ENCODE measurements at places on chromosomes 6 and 20.

DNA sequence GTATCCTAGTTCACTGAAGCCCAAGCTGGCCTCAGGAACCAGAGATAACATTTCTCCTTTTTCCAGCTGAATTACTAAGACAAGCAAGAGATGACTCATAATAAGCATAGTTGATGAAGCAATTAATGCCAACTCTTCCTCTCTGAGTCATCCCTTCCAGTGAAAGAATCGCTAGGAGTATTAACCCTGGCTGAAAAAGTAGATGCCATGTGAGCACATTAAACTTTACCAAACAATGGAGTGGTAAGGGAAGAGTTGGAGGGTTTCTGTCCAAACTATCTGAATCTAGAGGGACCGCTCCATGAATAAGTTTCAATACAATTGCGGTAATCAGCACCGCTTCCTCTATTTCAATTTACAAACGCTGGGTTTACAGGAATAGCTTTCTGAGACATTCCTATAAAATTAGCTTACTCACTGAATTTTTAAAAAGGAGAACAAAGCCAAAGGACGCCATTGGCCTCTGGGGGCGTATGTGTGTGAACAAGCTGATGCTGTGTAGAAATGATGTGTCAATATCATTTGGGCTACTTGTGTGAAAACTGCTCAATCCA is 48.3 kb downstream of the ATXN1 start:
- DNase-seq, result peak; percentile 9

- DNase-seq, result no peak
Measured at GRCh38 chr20:34560614-34561013, 2.1 kb downstream of the MAP1LC3A start.

- no peak for DNase-seq
Measured at GRCh38 chr6:117414770-117415169, 11.0 kb downstream of the ROS1 start.

GRCh38 chr6:167442245-167442644 is 117.4 kb downstream of the TTLL2 start:
- no peak for DNase-seq

DNA sequence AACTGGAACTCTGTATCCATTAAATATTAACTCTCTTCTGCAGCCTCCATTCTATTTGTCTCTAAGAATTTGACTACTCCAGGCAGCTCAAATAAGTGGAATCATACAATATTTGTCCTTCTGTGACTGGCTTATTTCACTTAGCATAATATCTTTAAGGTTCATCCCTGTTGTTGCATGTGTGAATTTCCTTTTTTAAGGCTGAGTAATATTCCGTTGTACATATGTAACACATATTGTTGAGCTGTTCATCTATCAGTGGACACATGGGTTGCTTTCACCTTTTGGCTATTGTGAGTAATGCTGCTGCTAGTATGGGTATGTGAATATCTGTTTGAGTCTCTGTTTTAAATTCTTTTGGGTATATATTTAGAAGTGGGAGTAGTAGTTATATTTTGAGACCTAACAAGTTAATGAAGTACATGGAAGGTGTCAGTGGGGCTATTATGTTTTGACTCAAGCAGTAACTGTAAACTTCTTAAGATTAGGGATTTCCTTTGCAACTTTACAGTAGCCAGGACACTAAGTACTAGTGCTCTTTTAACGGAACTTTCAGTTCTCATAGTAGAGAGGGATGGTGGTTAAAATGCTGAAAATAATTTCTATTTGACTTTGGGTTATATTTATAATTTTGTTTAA is 29.7 kb upstream of the TMEM217 start:
- no peak for DNase-seq

- DNase-seq, result no peak
Measured at GRCh38 chr6:127581576-127581975, 4.6 kb downstream of the C6orf58 start.

DNA sequence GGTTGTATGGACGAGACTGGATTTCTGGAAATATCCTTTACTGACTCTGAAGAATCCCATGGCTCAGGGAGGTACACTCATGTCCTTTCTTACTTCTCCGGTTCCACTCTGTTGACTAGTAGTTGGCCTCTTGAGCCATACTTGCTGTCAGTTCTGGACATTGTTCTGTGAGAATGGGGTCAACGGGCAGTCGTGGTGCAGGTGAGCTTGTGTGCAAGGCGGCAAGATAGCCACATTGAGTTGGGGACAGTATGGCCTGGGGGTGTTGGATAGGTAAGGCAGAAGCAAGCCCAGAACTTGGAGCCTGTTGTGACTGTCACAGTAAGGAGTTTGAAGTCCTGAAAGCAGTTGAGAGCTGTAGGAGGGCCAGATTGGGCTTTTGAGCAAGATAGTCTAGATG is 13.5 kb upstream of the SLC22A1 start:
- DNase-seq, result no peak

DNA sequence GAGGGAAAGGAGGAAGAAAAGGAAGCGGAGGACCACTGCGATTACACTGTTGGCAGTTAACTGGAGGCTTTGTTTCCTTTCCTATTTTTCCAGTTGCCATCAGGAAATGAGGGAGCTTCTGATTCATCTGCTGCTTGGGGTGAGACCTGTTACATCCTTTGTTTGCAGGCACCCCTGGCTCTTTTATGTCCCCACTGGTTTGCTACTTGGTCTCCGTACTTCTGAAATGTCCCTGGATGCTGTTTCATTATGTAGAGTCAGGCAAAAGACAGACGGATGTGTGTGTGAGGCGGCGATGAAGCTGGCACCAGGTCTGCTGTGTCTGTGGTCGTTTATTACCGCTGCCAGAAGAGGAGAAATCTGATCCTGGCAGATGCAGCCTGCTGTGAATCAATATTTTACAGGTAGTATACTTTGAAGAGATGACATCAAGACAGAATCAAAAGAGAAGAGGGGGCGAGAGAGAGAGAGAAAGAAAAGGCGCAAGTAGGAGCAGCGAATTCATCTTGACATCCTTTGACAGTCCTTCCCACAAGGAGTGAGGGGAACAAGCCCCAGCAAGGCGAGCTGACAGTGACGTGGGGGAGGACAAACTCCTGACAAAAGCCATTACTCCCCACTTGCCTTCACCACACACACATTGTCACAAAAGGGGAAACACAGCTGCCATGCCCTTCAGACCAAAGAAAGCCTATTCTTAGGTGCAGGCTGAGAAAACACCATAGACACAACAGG is 145.9 kb upstream of the FBXL4 start:
- DNase-seq, result no peak

DNA sequence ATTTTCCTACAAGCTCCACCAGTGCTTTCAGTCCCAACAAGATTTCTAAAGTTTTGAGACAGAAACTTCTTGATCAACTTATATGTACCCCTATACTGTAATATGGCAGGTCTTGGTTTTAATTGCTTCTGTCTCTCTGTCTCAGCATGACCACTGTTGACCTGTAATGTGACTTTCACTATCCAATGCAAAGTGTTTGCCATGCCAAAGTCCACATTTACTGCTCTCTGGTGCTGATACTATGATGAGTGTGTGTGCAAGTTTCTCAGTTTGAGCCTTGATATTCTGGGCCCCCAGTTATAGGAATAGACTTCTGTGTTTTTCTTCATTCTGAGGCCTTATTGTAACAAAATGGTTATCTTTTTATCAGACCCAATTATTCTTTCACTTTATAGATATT is 45.8 kb downstream of the OR2J2 start:
- DNase-seq, result no peak

- no peak for DNase-seq
Measured at GRCh38 chr6:143545976-143546547, 34.5 kb upstream of the FUCA2 start.

- no peak for DNase-seq
Measured at GRCh38 chr20:14522595-14522994, 185.2 kb upstream of the FLRT3 start.

GRCh38 chr20:10696650-10697049 is 22.9 kb upstream of the JAG1 start:
- DNase-seq, result no peak

GRCh38 chr6:147808640-147809039 is 300.1 kb downstream of the SAMD5 start:
- no peak for DNase-seq

- DNase-seq, result no peak
Measured at GRCh38 chr6:36118550-36119107, 11.7 kb upstream of the MAPK13 start.

DNA sequence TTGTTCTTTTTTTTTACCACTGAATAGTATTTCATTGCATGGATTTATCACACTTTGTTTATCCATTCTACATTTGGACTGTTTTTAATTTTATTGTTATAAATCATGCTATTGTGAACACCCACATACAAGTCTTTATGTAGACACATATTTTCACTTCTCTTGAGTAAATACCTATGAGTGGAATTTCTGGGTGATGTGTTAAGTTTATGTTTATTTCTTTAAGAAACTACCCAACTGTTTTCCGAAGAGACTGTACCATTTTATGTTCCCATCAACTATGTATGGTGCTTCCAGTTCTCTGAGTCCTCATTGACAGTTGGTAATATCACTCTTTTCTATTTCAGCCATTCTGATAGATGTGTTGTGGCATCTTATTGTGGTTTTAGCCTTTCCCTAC is 54.0 kb downstream of the RIN2 start:
- DNase-seq, result no peak

DNA sequence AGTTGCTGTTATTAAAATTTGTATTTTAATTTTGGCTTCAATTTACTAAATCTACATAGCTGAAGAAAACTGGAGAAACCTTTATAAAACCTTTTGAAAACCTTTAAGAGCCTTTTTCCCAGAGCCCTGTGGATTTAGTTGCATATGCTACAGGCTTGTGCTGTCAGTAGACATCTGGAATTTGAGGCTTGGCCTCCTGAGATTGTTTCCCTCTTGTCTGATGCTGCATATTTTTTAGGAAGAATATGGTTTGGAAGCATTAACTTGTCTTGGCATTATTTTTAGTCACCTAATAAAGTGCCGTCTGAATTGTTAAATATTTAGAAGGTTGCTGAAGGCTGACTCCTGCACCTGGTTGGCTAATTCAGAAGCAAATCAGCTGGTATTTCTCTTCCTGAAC is 369.4 kb downstream of the UTRN start:
- DNase-seq, result no peak

DNA sequence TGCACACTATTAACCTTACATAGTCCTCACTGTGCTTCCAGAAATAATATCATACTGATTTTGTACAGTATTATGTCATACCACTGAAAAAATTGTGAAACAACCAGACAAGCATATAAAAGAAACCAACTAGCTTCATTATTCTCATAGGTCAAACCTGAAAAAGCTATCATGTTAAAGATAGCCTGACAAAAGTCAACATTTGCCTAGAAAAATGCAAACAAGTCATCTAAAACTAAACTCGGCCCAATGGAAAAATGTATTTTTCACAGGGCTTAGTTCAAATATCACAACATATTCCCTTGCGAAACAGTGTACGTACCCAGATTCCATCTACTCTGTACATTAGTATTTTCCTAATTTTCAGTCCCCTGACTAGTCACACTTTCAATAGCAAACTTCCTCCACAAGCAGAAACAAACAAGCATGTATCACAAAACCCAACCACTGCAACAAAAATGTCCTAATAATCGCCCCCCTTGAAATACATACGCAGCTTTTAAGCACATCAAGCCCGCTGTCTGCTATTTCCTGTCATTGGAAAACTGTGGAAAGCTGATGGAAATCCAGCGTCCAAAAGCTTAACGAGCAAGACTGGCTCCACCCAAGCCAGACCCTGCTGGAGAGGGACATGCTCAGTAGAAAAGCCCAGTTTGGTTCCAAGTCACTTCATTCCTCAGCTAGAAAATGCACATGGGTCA is 93.1 kb downstream of the EPB41L2 start:
- DNase-seq, result no peak

DNA sequence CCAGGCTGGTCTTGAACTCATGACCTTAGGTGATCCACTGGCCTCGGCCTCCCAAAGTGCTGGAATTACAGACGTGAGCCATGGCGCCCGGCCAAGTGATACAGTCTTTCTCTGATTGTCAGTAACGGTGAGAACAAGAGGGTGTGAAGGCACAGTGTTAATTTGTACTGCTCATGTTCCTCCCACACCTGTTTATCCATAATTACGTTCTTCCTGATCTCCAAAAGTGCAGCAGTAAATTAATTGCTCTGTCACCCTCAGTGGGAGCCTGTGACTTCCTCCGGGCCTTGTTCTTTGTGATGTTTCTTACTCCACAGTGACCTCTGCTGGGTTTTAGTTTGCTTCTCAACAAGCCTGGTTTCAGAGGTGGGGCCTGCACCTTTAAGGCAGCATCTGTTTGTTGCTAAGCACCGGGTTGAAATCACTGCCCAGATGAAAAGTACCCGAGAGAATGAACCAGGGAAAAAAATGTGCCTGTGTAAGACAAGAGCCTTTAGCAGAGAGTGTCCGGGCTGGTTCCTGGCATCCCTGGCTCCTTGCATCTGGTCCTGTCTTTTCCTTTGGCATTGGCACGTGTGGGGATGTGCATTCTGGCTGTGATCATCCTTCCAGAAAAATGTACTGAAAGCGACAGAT is 89.1 kb upstream of the CLDN20 start:
- DNase-seq, result peak; percentile 78

- DNase-seq, result no peak
Measured at GRCh38 chr6:169808608-169808967, 57.2 kb downstream of the ERMARD start.

GRCh38 chr6:108721286-108721685 is 126.9 kb upstream of the ARMC2 start:
- no peak for DNase-seq

GRCh38 chr6:34146801-34147592 is 1.1 kb upstream of the GRM4 start:
- no peak for DNase-seq

DNA sequence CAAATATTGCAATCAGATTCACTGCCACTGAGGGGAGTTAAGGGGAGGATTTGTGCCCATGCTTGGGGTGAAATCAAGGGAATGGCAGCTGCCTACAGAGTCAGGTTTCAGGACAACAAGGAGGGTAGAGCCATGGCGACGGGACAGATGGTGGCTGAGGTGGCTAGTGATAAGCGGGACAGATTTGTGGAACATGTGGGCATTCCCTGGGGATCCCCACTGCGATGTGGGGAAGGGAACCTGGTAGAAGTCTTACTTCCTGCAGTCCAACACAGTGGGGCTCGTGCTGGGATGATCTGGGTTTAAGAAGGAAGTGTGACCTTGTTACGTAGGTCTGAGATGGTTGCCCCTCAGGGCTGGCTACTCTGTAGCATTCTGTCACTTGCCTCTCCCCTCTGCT is 292.0 kb upstream of the JARID2 start:
- peak; percentile 26 for DNase-seq

DNA sequence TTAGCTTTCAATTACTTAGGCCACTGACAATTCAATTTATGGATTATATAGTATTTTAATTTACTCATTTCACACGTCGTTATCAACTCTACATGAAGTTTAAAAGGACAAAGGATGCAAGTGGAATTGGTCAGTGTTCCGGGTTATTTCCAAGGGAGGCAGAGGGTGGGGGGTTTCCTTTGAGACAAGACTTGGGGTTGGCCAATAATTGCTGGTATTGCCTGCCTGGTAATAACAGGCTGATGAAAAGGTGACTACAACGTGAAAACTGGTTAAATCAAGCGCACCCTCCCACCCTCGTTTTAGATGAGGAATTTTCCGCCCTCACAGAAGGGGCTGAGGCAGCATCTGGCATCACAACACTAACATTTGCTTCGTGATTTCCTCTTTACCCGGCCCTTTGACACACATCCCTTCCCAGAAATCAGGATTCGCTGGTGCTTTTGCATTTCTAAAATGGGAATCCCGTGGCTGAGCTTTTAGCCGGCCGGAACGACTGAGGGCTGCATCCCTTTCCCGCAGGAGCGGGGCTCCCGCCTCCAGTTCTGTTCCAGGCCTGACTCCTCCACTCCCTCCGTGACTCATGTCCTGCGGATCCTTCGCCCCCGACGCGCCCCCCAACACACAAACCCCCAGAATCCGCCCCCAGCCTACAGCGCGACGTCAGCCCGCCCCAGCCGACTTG is 999 bp upstream of the PIM1 start:
- no peak for DNase-seq

GRCh38 chr20:61045876-61046585 is 206.0 kb upstream of the CDH4 start:
- no peak for DNase-seq
